PC-9 (cell line): ENCODE measurements at places on chromosomes 2 and 18. TPM values are rescaled to one million over a fixed set of nuclear protein-coding genes. Genes with fewer than 3 reads are reported as not detected.

Gene SH3BP4
- total RNA-seq, result 131 and 135 TPM in 2 replicates

Gene GPBAR1
- total RNA-seq, result 0.20 and 0.22 TPM in 2 replicates

Gene SPP2
- not detected in 2 replicates for total RNA-seq

Gene IL37
- 1.0 and 1.7 TPM in 2 replicates for total RNA-seq

Gene RTP5
- not detected in 2 replicates for total RNA-seq

DNA sequence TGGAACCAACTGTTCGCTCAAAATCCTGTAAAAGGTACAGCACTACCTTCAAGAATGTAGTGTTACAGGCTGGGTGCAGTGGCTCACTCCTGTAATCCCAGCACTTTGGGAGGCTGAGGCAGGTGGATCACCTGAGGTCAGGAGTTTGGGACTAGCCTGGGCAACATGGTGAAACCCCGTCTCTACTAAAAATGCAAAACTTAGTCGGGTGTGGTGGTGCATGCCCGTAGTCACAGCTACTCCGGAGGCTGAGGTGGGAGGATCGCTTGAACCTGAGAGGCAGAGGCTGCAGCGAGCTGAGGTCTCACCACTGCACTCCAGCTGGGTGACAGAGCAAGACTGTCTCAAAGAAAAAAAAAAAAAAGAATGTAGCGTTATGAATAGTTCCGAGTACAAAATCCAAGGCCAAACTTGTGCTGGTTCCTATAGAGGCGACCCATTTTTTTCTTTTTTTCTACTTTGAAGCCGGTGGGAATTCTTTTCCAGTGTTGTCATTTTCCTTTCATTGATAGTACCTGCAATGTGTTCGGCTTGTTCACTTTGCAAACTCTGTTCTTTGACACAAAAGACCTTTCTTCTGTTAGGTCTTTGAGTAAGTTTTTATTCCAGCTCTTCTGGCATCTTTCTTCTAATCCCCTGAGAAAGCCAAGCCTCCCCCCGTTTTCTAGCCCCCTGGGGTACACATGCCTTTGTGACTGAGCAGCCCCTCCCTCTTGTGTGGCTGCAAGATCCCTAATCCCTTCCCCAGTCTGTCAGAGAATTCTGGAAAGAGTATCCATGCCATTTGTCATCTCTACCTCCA is 25.1 kb downstream of the INPP5D start:
- DNase-seq, result no peak

DNA sequence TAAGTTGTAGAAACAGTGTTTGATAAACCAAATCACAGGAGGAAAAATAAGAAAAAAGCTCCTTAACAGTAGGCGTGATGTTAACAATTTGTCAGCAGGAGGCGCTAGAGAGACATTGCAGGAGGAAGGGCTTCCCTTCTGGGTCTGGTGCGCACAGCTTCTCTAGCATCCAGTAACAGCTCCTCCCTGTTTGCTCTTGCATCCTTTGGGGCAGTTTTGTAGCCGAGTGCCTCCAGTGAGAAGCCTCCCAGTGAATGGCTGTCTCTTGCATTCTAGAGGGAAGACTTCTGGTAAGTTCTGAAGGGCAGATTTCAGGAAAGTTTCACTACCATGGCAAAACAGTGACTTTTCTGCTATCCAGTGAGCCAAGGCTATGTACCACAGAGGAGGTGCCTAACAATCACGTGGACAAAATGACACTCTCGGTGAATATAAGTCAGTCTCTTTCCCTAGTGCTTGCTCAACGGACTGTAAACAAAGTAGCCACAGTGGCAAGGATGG is 9.5 kb upstream of the ZNF396 start:
- peak; percentile 48 for DNase-seq

DNA sequence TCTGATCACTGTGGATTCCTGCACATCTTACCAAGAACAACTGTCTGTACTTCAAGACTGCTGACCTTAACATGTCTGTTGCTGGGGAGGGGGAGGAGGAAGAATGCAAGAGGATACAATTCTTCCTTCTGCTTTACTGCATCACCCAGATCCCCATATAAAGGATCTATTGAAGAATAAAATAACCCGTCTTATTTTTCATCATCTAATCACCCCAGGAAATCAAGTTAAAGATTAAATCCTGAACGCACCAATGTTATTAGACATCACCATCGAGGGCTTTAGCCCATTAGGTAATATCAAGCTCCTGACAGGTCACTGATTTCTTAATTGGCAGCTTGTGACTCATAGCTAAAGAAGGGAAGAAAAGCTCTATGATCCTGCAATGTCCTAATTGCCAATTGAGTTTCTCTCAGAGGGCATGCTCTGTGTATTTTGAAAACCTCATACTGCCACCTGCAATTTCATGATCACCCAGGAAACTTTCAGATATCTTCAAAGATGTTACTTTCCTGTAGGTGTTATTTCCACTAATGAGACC is 75.4 kb upstream of the KCNE4 start:
- DNase-seq, result no peak

GRCh38 chr2:37898448-37898847 is 26.6 kb upstream of the RMDN2 start:
- no peak for DNase-seq

- DNase-seq, result no peak
Measured at GRCh38 chr2:189046320-189046719, 72.1 kb downstream of the COL3A1 start.

DNA sequence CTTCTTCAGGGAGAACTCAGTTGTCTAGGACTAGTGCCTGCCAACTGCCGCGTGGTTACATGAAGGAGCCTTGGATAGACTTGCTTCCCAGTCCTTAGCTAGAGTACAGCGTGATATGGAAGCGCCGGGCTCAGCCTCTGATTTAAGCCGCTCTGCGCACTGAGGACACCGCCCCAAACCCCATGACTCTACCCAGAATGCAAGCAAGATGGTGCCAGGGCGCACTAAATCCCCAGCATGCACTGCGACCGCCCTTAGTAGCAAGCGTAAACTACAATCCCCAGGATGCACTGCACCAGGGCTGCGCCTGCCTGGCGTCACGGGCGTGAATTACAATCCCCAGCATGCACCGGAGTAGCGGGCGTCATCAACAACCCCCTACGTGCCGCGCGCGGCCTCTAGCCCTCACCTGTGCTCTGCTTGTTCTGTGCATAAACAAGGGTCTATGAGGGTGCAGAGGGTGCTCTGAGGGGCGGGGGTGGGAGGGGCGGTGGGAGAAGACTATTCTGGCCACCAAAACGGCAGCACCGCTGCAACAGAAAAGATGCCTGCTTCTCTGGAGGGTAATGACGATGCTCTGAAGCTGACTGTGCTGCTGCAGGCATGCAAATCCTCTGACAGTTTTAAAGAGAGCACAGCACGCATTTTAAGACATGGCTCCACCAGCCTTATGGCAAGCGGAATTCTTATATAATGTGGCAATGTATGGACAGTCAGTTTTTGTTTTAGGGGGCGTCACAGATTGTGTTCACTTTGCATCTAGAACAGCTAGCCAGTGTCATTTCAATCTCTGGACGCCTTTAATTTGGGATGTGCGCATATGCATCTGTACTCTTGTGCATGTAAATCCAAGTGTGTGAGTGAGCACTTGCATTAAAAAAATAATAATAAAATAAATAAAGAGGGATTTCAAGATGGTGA is 282.5 kb upstream of the MYT1L start:
- no peak for DNase-seq

- no peak for DNase-seq
Measured at GRCh38 chr2:36530178-36530982, 67.6 kb downstream of the FEZ2 start.

- DNase-seq, result no peak
Measured at GRCh38 chr2:3146175-3146574, 231.4 kb downstream of the EIPR1 start.

DNA sequence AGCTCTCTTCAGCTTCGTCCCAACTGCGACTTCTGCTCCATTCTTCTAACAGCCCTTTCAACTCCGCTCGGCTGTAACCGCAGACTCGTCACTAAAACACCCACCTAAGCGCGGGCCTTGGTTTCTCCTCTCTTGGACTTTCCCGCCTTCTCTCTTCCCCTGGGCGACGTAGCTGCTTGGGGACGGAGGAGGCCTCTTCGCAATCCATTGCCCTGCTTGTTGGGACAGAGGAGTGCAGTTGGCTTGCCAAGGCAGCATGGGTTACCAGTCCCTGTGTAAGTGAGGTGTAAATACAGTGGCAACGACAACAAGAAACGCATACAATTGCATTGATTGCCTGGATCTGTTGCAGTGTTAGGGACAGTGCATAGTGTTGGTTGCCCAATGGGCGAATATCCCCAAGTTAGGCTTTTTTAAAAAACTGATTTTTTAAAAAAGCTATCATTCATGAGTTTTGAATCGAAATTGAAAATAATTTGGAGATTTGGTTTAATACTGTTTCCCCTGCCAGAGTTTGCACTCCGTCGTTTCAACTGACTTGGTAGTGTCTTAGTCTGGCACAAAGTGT is 484 bp upstream of the DARS1 start:
- DNase-seq, result no peak

GRCh38 chr2:57516698-57517340 is 529.8 kb upstream of the VRK2 start:
- peak; percentile 51 for DNase-seq

- no peak for DNase-seq
Measured at GRCh38 chr18:76827205-76828200, 5.1 kb downstream of the ZNF236 start.

DNA sequence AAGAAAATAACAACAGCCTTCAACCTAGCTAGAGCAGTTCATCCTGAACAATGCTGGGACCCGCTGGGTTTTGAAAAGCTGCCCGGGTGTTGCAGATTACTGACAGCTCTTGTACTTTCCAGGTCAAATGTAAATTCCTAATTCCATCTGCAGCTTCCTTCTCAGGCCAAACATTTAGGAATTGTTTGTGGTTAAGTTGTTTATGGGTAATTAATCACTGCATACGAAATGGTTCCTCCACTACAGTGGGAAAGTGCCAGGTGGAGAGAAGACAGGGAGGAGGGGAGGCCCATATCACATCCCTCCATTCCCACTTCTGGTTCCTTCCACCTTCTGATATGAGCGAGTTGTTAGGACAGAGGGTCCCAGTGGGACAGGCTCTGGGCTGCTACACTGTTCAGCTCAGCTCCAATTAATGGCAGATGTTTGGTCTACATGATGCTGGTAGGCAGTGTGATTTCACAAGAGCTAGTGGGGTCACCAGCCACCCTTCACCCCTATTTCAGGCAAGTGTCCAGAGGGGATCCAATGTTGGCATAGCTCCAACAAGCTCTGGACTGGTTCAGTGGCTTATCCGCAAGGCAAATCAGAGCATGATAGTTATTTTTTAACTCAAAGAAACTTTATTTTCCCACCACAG is 112.9 kb upstream of the ACAA2 start:
- DNase-seq, result no peak

DNA sequence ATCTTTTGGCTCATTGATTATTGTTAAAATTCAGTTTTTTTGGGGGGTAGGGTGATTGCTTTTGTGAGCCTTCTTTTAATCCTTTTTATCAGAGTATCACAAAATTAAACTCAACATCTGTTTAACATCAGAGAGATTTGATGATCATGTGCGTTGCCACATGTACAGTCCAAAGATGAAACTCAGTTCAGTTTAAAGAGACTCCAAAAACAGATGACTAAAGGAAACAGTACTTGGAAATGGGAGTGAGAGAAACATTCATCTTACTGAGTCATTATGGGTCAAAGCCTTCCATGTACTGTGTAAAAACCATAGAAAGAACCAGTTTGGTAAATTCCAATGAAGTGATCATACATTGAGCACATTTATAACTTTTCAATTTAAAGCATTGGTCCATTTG is 53.0 kb downstream of the LYPD6 start:
- DNase-seq, result no peak

DNA sequence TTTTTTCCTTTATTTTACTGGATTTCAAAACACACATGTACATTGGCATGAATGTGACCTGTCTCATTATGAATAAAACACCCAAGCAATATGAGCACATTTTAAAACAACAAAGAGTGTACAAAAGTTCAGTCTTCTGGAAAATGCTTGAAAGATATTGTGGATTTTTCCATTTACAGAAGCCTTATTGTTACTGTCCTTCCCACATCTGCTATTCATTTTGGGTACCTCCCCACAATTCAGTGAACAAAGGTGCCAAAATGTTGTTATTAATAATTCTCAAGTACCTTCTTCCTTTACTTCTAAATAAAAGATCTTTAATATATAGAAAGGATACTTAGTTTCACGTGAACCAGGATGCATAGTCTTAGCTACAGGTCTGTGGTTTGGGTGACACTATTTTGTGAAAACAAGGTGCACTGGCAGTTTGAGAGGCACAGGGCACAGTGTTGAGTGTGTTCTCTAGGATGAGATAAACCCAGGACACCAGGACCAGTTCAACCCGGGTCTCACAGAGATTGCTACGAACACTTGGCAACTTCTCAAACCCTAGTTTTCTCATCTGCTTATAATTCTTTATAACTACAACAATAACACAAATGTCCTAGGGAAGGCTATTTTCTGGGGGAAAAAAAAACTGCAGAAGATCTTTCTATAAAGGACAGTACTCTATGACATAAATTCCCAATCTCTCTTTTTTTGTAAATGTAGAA is 84.5 kb upstream of the GALNT5 start:
- DNase-seq, result no peak

DNA sequence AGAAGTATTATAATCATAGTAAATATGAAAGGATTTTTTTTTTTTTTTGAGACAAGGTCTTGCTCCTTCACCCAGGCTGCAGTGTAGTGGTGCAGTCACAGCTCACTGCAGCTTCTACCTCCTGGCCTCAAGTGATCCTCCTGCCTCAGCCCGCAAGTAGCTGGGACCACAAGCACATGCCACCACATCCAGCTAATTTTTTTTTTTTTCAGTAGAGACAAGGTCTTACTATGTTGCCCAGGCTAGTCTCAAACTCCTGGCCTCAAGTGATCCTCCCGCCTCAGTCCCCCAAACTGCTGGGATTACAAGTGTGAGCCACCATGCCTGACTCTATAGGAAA is 301.6 kb upstream of the STON1 start:
- no peak for DNase-seq

- DNase-seq, result no peak
Measured at GRCh38 chr18:74512321-74513053, 16.3 kb downstream of the CNDP2 start.

DNA sequence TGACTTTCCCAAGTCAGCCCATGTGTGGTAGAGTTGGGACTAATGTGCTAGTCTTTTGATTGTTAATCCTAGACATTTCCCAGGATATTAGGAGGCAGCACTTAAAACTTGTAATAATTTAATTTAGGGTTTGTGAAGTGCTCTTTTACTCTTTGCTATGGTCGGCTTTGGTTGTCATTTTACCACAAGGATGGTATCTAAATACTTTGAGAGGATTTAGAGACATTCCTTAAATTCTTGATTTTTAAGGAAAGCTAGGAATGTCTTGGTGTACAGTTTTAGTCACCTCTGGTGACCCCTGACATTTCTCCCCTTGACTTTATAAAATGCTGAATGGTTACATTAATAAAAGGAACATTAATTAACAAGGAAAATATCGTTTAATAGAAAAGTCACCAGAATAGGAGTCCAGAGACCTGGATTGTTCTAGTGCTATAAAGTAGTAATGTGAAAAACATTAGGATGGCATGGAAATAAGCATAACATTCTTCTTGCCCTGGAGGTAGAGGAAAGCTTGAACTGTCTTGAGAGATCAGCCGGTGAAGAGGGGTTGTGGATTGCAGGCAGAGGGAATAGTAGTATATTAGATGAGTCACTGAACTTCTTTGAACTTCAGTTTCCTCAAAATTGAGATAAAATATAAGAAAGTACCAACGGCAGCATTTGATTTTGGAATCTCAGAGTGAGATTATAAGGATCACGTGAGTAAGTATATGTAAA is 209.2 kb downstream of the MCFD2 start:
- no peak for DNase-seq
